Activated CD8-positive, alpha-beta memory T cell treated with anti-CD3 and anti-CD28 coated beads for 48 hours (primary cell): ENCODE measurements at places on chromosomes 3 and 15.

DNA sequence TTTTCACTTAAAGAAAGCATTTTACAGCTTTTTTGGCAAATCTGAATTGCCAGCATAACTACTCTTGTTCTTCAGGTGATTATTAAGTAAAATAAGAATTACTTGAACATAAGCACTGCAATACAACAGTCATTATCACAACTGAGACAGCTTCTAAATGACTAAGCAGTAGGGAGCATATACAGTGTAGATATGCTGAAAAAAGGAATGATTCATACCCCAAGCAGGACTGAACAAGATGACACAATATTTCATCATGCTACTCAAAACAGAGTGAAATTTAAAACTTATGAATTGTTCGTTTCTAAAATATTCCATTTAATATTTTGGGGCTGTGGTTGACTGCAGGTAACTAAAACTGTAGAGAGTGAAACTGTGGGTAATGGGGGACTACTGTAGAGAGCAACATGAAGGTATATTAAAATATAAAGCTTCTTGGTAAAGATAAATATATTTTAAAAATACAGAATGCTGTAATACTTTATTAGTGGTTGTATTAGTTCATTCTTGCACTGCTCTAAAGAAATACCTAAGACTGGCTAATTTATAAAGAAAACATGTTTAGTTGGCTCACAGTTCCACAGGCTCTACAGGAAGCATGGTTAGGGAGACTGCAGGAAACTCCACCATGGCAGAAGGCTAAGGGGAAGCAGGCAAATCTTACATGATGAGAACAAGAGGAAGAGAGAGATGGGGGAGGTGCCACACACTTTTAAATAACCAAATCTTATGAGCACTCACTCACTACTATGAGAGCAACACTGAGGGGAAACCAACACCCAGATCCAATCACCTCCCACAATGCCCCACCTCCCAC, 84.8 kb downstream of the DCLK3 start:
- no peak for DNase-seq

DNA sequence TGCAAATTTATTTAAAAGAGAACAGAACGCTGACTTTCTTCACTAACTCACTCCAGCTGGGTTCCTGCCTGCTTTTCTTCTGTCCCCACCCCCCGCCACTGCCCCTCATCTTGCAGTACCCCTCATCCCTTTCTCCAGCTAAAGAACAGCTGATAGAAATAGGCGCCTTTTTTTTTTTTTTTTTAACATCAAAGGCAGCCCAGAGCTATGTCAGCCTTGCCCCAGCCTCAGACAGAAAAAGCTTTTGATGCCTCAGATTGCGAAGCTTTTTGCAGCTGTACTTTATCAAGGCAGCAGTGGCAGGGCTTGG, 1.8 kb downstream of the CADPS start:
- no peak for DNase-seq

DNA sequence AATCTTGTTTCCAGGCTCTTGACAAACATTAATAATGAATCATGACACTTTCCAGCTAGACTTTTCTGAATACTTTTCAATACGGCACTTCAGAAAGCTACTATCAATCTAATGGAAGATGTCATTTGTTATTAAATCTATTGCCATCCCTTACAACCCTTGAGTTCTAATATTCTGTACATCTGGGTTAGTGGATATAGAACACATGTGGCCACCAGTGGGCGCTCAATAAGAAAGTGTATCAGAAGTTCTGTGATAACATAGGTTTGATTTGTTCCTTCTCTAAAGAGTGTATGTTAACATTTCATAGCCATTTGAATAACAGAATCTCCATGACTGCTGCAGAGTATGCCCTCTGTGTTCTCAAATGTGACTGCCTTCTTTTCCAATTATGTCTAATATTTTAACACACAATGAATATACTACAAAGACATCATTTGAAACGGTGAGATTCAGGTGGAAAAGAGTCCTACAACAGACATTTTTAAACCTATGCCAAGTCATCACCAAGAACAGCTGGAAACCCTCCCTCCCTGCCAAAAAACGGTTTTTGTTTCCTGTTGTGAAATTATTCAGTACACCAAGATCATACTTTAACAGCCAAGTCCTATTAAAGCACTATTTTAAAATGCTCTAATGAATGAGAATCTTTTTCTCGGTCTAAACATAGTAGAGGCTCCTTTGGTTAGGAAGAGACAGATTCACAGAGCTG, 22.2 kb downstream of the ALDH1A2 start:
- no peak for DNase-seq

DNA sequence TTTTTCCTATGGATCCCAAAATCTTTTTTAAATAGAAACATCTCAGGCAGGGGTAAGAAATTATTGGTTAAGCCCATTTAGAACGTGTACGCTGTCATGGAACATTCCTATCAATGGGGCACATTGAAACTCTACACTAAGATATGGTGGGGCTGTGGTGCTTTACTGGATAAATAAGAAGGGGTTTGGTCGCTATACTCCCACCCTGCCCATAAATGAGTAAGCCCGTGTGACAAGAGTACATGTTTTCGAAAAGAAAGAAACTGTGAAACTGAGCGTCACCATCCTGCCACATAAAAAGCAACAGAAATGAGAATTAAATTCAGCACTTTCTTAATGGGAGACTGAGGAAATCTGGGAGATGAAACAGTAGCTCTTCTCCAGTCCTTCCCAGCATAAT, 929.7 kb upstream of the CFAP20DC start:
- no peak for DNase-seq

GRCh38 chr3:79884354-79884753, 116.6 kb upstream of the ROBO1 start:
- DNase-seq, result no peak
